ENCODE measurements at places on chromosomes 2 and 18.
A peak's percentile ranks its signal among the peaks of the same experiment; 100 is the strongest.

GRCh38 chr2:51111532-51111931 is 79.6 kb upstream of the NRXN1 start:
- DNase-seq, result no peak

DNA sequence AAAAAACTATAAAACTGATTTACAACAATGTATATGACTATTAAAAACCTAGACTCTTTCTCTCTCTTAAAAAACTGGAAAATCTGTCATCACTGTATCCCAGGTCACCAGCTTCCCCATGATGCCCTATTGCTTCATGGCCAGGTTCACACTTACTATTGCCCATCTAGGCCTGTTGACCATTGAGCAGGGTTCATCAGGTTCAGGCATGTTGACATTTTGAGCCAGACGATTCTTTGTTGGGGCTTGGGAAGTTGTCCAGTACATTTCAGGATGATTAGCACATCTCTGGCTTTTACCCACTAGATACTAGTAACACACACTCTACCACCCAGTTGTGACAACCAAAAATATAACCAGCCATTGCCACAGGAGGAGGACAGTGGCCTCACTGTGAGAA is 26.9 kb upstream of the RAB27B start:
- no peak for DNase-seq

GRCh38 chr18:50042611-50043010 is 152.3 kb downstream of the MYO5B start:
- no peak for DNase-seq

DNA sequence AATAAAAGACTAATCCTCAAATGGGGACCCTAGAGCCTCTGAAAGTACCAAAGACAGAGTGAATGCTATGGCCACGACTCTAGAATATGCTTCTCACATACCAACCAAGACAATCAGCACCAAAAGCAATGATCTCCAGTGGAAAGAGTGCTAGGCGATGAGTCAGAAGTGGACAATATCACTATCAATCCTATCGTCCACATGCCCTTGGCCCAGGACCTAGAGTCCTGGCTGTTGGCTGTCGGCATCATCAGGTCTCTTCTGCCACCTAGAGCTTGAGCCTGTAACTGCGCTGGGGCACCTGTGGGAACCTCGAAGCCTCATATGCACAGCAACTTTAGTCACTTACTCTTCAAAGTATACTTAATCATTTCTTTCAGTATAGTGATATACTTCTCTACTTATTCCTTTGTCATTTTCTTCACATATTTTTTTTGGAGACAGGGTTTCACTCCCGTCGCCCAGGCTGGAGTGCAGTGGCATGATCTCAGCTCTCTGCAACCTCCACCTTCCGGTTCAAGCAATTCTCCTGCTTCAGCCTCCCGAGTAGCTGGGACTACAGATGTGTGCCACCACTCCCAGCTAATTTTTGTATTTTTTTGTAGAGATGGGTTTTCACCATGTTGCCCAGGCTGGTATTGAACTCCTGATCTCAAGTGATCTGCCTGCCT is 29.7 kb downstream of the NOL10 start:
- peak; percentile 89 for DNase-seq

DNA sequence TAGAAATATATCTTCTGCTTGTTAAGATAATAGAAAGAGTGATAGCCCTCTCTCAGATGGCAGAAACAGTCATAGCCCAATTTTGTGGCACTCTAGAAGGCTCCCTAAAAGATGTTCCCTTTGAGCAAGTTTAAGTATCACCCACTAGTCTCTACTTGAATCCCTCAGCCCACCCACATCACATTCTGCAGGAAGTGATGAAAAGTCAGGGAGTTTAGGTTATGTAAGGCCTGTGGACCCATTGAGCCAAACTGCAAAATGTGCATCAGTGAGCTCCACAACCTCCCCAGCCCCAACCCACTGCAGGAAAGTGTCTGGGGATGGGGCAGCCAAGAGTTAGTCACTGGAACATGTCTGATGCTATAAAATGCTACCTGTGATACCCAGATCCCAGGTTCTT is 25.6 kb downstream of the ANKRD44 start:
- DNase-seq, result no peak

DNA sequence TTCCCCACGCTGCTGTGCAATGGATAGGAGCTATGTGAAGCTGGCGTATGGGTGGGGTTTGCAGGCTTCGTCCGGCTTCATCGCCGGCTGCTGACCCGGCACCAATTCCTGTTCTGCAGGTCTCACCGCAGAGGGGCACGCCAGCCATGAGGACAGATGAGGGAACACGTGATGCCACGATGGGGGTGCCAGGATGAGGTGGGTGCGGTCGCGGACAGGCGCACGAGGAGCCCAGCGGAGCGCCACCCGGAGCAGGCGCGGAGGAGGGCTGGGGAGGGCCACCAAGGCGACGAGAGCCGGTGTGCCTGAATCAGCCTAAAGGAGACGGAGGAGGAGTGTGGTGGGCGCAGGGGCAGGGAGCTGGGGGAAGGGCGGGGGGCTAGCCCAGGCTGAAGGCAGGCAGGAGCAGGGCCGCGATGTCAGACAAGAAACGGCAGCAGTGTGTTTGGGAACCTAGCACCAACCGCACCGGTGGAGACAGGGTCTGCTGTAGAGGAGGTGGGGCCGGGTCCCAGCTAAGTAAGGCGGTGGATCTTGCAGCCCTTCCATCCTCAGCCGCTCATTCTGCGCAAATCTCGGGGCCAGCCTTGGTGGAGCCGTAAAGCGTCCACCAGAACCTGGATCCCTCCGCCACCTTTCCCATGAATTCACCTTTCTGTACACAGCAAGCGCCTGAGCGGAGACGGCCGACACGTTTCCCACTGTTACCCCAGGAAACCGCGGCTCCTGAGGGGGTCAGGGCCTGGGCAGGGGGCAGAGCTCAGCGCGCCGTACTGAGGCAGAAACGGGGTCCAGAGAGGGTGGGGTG is 17.0 kb upstream of the CD8A start:
- peak; percentile 10 for DNase-seq

GRCh38 chr2:240136671-240137292 is 677 bp upstream of the COPS9 start:
- DNase-seq, result no peak

- DNase-seq, result no peak
Measured at GRCh38 chr2:189208254-189208653, 28.7 kb upstream of the COL5A2 start.

GRCh38 chr2:188294352-188294926 is 2.8 kb downstream of the GULP1 start:
- DNase-seq, result no peak

DNA sequence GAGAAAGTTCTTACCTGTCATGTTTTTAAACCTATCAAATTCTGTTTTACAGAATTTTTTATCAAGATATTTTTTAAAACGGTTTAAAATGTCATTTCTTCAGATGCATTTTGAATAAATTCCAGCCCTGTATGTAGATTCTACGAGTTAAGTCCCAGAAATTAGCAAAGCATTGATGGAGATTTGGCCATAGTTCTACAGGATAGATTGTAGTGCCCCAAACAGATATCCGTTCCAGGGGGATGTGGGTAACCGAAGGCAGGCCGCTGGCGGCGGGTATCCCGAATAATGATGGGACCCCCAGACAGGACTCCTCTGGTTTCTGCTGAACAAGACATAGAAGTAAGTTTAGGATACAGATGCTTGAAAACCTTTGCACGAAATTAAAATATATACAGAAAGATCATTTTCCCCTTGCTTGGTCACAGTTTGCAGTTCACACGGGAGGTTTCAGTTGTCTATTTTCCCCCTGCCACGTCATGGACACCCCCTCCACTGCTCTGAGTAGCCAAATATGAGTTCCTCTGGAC is 755 bp downstream of the NOL4 start:
- DNase-seq, result no peak

DNA sequence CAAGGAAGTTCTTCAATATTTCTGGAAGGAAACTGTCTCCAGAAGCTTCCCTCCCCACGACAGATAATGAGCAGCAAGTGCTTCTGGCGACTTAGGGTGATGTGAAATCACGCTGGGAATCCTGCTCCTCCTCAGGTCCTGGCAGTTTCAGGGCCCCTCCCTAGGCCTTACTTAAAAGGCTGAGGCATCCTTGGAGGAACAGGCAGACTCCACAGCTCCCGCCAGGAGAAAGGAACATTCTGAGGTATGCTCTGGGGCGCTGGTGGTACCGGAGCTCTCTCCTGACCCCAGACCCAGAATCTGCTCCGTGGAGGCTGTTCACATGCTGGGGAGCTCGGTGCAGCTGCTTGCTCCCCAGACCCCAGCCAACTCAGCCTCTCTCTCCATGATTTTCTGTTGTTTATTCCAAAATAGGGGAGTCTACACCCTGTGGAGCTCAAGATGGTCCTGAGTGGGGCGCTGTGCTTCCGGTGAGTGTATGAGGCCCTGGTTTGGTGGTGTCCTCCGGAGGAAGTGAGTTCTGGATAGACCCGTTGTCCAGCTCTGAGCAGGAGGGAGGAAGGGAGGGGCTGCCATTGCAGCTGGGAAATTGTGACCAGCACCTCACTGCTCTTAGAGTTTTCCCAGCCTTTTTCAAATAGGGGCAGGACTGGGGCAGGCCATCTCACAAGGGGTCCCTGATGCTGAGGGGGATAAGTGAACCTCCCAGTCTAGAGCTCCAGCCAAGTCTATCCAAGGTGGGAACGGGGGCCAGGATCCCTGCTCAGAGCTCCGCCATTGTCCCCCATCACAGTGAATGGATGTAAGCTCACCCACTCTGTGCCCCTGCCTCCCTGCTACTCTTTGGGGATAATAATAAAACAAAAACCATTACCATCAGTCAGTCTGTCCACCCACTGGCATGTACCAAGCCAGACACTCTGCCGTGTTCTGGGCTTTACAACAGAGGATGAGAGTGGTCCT is at the start of gene IL36RN:
Gene IL36RN, plus strand, starts transcription at position 201 of the 963 bp plus-strand sequence. Its CDS starts 241 bp downstream, at position 442.
- no peak for DNase-seq

DNA sequence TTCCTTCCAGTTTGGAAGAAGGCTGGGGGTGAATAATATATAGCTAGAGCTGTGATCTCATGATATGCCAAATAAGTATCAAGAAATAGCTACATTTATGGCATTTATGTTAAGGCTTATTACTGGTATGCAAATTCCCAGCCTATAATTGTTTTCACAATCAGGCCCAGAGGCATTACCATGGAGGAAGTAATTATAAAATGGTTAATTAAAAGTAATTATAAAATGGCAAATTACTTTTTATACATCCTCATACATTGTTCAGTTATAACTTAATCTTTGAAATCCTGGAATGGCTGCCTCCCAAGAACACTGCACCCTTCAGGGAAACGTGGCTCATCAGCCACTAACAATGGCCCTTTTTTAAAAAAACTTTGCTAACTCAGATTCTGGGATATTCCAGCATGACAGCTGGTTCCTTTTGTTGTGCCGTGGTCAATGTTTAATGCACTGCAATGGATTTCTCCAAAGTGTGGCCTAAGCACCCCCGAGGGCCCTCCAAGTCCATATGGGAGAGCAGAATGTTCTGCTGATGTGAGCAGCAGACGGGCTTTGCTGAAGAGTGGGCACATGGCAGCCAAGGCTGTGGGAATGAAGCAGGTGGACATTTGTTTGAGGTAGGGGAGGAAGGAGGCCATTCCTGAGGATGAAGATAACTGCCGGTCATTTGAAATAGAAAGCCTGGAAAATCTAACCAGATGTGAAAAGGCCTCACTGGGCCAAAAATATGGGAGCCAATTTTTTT is 483.5 kb upstream of the GCFC2 start:
- no peak for DNase-seq

- DNase-seq, result no peak
Measured at GRCh38 chr2:9168821-9169221, 37.8 kb upstream of the ASAP2 start.

DNA sequence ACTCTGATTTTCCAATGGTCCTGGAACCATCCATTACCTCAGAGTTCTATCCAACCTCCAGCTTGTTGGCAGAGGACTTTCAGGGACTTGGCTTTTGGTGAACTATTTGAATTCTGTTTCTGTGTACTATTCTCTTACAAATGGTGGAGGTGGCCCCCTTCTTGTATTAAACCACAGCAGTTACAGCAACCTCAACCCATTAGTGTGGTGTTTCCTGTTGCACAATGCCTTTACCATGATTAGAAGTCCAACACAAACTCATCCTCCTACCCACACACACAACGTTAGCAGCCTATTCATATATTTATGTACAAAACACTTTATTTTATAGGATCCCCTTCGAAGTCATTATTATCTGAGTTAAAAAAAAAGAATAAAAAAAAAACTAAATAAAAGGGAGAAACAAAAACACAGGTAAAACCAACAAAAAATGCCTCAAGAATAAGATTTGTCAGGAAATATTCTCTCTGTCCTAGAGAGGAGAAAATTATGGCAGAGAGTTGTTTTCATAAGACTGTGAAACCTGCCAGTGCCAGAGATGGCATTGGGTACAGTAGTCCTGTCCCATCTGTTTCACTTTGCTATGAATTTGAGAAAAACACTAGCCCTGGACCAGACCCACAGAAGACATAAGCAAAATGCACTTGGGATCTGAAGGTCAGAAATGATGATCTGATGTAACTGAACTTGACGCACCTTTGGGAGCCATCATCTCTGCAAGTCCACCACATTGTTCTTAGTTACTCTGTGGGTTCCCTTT is 1896.0 kb upstream of the PIK3C3 start:
- no peak for DNase-seq

- DNase-seq, result no peak
Measured at GRCh38 chr2:47697000-47697601, 85.8 kb upstream of the MSH6 start.

DNA sequence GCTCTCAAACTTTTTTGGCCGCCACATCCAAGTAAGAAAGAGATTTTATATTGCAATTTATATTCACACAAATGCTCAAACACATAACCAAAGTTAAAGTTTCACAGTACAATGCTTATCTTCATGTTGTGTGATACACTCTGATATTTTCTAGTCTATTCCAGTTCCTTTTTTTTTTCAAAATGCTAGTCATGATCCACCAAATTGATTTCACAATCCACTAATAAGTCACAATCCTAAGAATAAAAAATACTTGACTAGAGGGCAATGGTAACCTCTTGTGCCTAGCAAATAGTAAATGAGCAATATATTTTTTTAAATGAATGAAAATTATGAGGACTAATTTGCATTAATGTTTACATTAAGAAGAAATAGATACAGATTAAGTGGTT is 5.8 kb upstream of the PTPN4 start:
- no peak for DNase-seq

- DNase-seq, result no peak
Measured at GRCh38 chr2:237876532-237876931, 17.1 kb downstream of the RAMP1 start.

DNA sequence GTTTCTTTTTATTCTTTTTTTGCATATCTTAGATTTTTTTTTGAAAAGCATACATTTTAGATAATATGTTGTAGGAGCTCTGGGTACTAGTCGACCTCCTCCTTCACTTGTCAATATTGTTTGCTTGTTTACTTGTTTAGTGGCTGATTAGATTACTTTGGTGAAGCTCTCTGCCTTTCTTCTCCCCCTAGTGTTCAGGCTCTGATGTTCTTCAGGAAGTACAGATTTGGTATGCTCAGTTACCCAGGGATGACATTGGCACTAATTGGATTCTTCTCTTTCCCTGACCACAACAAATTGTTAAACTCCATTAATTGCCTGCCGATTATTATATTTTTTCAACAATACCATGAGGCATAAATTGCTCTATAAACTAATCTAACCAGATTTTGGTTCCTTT is 491.2 kb downstream of the SUCLG1 start:
- no peak for DNase-seq
